ENCODE measurements at places on chromosomes 6 and 20.

GRCh38 chr6:13814938-13815575 lies 700 bp upstream of the MCUR1 start:
- no peak for DNase-seq
- peak overlapping the region; percentile 88 for H3K4me3 ChIP-seq
- H3K27me3 ChIP-seq = no peaks in the 10 kb centered on the region
- H3K4me1 ChIP-seq = peaks cover 32% of the 10 kb centered on the region

GRCh38 chr6:37483917-37484785 lies 15.5 kb downstream of the CCDC167 start:
- no peak overlapping the region for H3K27ac ChIP-seq
- peaks cover 13% of the 10 kb centered on the region for H3K36me3 ChIP-seq
- H3K4me1 ChIP-seq = peaks cover 27% of the 10 kb centered on the region
- H3K27me3 ChIP-seq = no peaks in the 10 kb centered on the region
- no peak overlapping the region for H3K4me3 ChIP-seq

DNA sequence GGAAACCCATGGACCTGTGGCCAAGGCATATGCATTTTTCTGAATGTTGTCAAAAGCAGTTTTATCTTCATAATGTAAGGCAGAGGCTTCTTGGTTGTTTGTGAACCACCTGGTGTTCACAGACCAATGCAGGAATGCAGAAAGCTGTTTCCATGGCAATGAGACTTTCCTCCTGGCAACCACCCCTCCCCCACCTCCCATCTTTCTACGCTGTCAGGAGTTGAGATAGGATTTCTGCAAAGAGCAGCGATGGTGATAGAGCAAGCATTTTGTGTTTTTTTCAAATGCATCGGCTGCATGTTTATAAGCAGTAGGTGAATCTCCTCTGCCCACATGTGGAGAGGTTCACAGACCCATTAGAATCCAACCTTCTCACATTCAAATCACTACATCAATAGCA lies 114.1 kb upstream of the SMLR1 start:
- H3K27ac ChIP-seq = no peak overlapping the region
- no peak for DNase-seq
- no peak overlapping the region for H3K4me3 ChIP-seq
- peaks cover 21% of the 10 kb centered on the region for H3K4me1 ChIP-seq

DNA sequence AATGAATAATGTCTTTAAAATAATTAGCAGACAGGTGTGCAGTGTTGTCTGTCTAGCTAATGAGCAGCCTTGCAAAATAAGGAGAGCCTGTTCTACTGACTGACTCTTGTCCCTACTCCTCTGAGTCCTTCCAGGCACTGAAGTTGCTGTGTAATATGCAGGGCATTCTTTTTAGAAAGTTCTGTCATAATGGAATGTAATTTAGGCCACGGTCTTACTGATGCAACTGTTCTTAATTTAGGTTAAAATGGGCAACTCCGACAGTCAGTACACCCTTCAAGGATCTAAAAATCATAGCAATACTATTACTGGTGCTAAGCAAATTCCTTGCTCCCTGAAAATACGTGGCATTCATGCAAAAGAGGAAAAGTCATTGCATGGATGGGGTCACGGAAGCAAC lies 133.9 kb downstream of the TIAM2 start:
- no peak for DNase-seq
- H3K27ac ChIP-seq = no peak overlapping the region
- H3K27me3 ChIP-seq = no peaks in the 10 kb centered on the region
- peaks cover 11% of the 10 kb centered on the region for H3K4me1 ChIP-seq
- H3K4me3 ChIP-seq = no peak overlapping the region
- peaks cover 7% of the 10 kb centered on the region for H3K36me3 ChIP-seq

DNA sequence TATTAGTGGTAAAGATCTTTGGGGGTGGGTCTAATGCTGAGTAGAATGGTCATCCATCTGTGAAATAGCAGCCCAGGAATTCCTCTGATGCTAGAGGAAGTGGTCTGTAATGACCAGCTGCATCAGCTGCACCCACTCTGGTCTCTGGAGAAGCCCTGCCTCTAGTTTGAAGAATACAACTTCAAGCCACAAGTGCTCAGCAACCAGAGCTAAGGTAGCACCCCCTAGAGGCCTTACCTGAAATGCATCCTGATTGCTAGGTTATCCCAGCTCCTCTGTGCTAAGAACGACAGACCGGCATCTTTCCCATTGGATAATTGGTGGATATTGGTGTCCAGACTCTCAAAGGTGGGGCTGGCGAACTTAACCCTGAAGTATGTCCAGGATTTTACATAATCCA lies 58.2 kb downstream of the DNAH8 start:
- H3K27ac ChIP-seq = no peak overlapping the region
- no peaks in the 10 kb centered on the region for H3K36me3 ChIP-seq
- DNase-seq = no peak
- H3K27me3 ChIP-seq = peaks cover 10% of the 10 kb centered on the region
- H3K4me3 ChIP-seq = no peak overlapping the region

DNA sequence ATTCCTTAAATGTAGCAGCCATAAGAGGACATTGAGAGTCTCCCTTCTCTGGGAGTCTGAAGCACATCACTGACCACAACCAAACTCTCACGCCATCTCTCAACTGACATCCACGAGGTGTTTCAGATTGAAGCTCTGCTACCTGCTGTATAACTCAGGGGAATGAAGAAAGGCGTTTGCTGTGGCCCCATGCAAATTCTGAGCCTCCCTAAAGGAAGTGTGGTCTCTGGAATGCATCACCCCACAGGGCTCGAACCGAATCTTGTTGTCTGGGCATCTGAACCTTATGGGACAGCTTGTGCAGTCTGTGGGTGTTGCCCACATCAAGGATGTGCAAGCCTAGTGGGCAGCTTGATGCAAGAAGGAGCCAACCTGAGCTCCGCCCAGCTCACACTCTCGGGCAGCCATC lies 10.9 kb downstream of the PMEPA1 start:
- H3K36me3 ChIP-seq = no peaks in the 10 kb centered on the region
- peaks cover 15% of the 10 kb centered on the region for H3K27me3 ChIP-seq
- H3K4me3 ChIP-seq = no peak overlapping the region
- H3K27ac ChIP-seq = no peak overlapping the region
- DNase-seq = no peak

GRCh38 chr6:87103977-87104601 lies 9.2 kb upstream of the CGA start:
- H3K4me3 ChIP-seq = no peak overlapping the region
- no peak for DNase-seq
- H3K4me1 ChIP-seq = no peaks in the 10 kb centered on the region
- H3K36me3 ChIP-seq = no peaks in the 10 kb centered on the region
- H3K27me3 ChIP-seq = no peaks in the 10 kb centered on the region
- no peak overlapping the region for H3K27ac ChIP-seq

DNA sequence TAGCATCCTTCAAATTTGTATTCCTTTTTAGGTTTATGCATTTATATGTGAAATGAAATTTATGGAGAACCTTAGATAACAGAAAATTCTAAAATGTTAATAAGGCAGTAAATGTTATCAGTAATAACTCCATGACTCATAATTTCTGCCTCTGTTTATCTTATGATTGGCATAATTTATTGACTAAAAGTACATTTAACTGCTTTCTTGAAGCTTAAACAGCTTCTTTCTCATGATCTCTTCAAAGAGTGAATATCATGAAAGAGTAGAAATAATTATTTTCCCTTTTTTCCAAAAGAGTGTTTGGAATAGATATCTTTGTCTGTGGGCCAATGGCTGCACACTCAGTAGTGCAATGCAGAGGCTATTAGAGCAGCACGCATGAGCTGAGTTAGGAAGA lies 91.3 kb downstream of the SHLD1 start:
- H3K4me1 ChIP-seq = peaks cover 19% of the 10 kb centered on the region
- no peak for DNase-seq

GRCh38 chr6:69022993-69023392 lies 387.9 kb downstream of the ADGRB3 start:
- H3K27ac ChIP-seq = no peak overlapping the region
- H3K4me3 ChIP-seq = no peak overlapping the region
- no peaks in the 10 kb centered on the region for H3K4me1 ChIP-seq
- H3K27me3 ChIP-seq = no peaks in the 10 kb centered on the region
- H3K36me3 ChIP-seq = no peaks in the 10 kb centered on the region

- DNase-seq = no peak
- H3K27ac ChIP-seq = no peak overlapping the region
- no peak overlapping the region for H3K4me3 ChIP-seq
- no peaks in the 10 kb centered on the region for H3K27me3 ChIP-seq
- H3K4me1 ChIP-seq = peaks cover 9% of the 10 kb centered on the region
Observed at GRCh38 chr6:80441131-80441530, 334.7 kb downstream of the BCKDHB start.

DNA sequence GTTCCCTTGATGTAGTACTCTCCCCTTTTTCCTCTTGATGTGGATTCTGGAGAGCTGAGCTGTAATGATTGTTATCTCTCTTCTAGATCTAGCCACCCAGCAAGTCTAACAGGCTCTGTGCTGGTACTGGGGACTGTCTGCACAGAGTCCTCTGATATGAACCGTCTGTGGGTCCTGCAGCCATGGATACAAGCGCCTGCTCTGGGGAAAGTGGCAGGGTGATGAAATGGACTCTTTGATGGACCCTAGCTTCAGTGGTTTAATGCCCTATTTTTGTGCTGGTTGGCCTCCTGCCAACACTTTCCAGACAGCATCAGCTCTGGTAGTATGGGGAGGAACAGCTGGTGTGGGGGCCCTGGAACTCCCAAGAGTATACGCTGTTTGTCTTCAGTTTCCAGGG lies 216.3 kb downstream of the ADGRG6 start:
- H3K4me3 ChIP-seq = peak overlapping the region; percentile 14
- no peaks in the 10 kb centered on the region for H3K27me3 ChIP-seq
- H3K36me3 ChIP-seq = no peaks in the 10 kb centered on the region

DNA sequence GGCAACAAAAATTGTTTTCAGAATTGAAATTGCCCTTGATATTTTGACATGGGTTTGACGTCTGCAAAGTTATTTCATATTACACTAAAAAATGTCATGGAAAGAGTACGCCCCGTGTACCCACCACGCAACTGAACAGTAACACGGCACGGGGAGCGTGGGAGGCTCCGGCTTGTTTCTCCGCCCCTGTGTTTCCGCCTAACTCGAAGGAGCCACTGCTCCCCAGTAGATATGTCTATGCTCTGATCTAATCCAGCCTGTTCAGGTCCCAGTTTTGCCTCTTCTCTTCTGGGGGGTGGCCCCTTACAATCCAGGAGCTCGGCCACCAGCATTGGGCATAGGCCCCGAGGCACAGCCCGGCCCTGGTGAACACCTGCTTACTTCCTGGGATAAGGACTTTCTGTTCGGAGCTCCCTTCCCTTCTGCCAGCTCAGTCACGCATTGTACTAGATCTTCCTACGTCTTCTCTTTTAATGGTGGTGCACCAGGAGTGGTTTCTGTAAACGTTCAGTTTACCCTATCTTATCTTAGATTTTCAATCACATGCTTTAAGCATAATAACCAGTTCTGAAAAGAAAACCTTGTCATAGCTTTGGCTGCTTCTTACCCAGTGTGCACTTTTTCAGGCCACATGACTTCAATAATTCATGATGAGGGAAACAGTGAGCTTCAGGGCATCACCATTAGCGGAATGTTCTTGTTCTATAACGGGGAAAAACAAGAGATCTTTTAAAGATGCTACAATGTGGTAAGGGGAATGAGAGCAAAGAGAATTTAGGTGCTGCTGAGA lies 43.9 kb upstream of the EXOC2 start:
- H3K36me3 ChIP-seq = no peaks in the 10 kb centered on the region
- H3K4me1 ChIP-seq = no peaks in the 10 kb centered on the region
- DNase-seq = no peak

GRCh38 chr6:4059115-4059777 lies 19.7 kb downstream of the FAM217A start:
- H3K4me1 ChIP-seq = no peaks in the 10 kb centered on the region
- DNase-seq = no peak
- no peaks in the 10 kb centered on the region for H3K27me3 ChIP-seq
- H3K27ac ChIP-seq = peak overlapping the region; percentile 33
- H3K36me3 ChIP-seq = peaks cover 43% of the 10 kb centered on the region
